ENCODE measurements at places on chromosomes 13 and 19.

DNA sequence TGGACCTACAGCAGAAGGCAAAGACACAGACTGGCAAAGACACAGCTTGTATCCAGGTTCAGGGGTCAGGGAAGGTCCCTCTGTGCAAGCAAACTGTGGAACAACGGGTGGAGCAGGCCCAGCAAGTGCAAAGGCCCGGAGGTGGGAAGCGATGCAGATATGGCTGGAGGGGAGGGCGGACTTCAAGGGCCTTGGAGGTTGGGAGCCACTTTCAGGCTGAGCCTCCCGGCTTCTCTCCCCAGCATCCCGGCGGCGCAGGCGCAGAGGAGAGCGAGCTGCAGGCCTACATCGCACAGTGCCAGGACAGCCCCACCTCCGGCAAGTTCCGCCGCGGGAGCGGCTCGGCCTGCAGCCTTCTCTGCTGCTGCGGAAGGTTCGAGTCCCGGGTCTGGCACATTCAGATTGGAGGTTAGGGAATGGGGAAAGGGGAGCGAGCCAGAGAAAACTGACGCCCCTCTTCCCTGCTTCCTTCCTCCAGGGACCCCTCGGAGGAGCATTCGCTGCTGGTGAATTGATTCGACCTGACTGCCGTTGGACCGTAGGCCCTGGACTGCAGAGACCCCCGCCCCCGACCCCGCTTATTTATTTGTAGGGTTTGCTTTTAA lies 2.1 kb upstream of the PNPLA6 start:
- peaks cover 36% of the 10 kb centered on the region for H3K4me1 ChIP-seq
- peaks cover 26% of the 10 kb centered on the region for H3K36me3 ChIP-seq
- H3K4me3 ChIP-seq: peak overlapping the region; percentile 95
- H3K27ac ChIP-seq: peak overlapping the region; percentile 90
- no peaks in the 10 kb centered on the region for H3K27me3 ChIP-seq

DNA sequence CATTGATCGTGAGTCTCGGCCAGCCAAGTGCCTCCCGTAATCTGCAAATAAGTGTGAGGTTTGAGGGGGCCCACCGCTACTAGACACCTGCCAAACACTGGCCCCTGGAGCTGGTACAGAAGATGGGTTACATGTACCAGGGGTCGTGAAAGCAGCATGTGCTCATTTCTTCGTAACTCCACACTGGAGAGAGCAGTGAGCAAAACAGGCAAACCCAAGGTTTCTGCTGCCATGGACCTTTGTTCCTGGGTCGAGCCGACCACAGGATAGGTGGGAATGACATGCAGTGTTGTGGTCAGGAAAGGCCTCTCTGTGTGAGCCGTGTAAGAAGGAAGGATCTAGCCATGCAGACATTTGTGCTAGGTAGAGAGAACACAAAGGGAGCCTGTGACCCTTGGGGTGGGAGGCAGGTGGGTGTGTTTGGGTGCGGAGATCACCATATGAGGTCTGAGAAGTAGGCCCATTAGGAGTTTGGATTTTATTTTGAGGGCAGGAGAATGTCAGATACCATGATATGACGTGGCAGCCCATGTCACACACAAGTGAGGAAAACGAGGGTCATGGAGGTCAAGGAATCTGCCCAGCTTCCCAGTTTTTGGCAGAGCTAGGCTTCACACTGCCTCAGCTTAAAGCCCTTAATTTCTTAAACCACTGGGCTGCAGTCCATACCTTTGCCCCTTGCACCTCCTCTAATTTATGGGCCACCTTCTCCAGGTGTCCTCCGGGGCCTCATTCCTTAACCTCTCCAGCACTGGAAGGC lies 919 bp downstream of the GTF3A start:
- peak overlapping the region; percentile 82 for H3K4me3 ChIP-seq
- H3K36me3 ChIP-seq: peaks cover 18% of the 10 kb centered on the region
- peak; percentile 6 for ATAC-seq

DNA sequence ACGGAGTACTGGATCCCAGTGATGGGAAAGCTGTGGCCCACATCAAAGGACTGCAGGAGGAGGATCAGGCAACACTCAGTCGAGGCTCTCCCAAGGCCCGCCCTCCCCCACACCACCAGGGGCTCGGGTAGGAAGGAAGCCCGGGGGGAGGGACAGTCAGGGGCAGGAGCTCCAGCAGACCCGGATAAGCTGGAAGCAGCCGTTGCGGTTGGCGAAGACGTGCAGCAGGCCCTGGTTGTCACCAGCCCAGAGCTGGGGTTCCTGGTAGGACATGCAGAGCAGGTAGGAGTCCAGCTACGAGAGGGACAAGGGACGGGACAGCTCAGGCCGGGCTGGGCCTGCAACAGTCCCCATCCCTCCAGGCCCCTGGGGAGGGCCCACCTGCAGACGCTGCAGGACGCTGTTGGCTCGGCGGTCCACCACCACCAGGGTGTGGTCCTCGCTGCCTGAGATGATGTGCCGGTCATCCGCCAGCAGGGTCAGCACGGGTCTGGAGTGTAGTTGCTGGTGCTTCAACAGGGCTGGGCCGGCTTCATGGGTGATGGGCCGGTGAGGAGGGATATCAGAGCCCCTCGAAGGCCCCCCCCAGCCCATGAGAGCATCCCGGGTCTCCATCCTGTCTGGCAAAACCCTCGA lies 1.9 kb downstream of the GNG14 start:
- no peak overlapping the region for H3K27ac ChIP-seq
- H3K4me1 ChIP-seq: peaks cover 6% of the 10 kb centered on the region

DNA sequence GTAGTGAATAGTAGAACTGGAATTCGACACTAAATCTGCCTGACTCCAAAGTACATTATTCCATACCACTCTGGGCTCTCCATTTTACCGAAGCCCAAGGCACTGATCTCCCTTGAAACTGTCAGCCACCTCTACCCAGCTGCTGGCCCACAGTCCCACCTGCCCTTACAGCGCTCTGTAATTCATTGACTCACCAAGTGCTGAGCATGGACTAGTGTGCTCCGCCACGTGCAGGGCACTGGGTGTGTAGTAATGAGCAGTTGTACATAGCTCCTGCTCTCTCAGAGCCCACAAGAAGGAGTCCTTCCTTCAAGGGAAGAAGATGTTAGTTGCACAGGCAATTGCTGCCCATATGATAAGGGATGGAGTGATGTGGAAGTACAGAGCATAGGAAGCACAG lies 76.6 kb upstream of the SIAH3 start:
- no peaks in the 10 kb centered on the region for H3K36me3 ChIP-seq
- H3K27me3 ChIP-seq: peaks cover 22% of the 10 kb centered on the region
- H3K27ac ChIP-seq: no peak overlapping the region
- H3K4me3 ChIP-seq: no peak overlapping the region
- H3K4me1 ChIP-seq: no peaks in the 10 kb centered on the region
- ATAC-seq: no peak

DNA sequence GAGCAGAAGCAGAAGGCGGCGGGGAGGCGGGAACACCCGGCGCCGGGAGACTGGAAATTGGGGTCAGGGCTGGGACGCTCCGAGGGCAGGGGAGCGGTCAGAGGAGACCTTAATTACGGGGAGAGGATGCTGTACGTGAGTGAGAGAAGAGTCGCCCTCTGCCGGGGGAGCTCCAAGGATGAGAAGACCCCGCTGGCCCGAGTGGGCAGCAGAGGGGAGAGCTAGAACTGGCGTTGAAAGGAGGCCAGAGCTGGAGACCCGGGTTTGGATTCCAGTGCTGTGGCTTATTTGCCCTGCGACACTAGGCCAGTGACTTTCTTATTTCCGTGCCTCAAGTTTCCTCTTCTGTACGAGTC lies 536 bp downstream of the FAM32A start:
- ATAC-seq: peak; percentile 57
- peaks cover 44% of the 10 kb centered on the region for H3K4me1 ChIP-seq
- peak overlapping the region; percentile 100 for H3K27ac ChIP-seq
